ENCODE measurements at places on chromosomes 5 and 9.

GRCh38 chr5:73673161-73673591, 47.2 kb downstream of the ARHGEF28 start:
- no peak for DNase-seq

- no peak for DNase-seq
These were observed 151.1 kb upstream of the HAPLN1 start for GRCh38 chr5:83871533-83872395.

- DNase-seq, result no peak
These were observed 616.4 kb upstream of the NUDT12 start for GRCh38 chr5:104178829-104179456.

DNA sequence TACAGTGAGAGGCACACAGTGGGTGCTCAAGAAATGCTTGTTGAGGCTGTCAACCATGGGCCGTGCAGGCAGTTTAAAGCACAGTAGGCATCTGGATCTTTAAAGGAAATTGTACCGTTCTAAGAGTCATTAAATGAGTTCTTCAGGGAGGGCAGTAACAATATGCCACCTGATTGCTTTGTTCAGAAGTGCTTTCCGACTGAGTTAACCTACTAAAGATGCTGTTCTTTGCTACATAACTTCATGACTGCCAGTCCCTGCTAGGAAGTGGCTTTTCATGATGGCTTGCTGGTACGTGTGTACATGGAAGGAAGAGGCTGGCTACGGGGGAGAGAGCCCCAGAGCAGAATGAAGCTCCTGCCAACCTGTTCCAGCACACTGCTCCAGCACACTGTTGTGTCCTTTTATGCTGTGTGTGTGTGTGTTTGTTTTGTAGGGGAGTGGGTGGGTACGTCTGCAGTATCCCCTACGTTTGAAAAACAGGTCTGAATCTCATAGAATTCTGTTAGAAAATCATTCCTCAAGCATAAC, 41.9 kb upstream of the PPP2R2B start:
- no peak for DNase-seq

GRCh38 chr9:89993678-89994630, 389.1 kb downstream of the GADD45G start:
- DNase-seq, result no peak

- DNase-seq, result no peak
These were observed 132.1 kb upstream of the RUSC2 start for GRCh38 chr9:35357826-35358225.

GRCh38 chr5:102682101-102682647, 72.9 kb upstream of the PAM start:
- no peak for DNase-seq

DNA sequence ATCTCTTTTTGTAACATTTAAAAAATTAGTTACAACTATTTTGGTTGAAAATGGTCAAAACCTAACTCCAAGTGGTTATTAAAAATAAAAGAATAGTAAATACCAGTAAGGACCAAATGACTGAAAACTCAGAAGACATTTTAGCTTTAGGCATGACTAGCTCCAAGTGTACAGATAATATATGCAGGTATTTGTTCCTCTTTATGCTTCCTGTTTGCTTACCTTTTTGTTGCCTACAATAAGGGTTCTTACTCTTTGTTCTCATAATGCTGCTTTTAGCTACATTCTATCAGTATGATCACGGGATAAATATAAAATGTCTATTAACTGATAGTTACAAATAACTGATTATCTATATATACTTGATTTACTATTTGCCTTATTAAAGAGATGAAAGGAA, 259.6 kb downstream of the CDH12 start:
- no peak for DNase-seq

DNA sequence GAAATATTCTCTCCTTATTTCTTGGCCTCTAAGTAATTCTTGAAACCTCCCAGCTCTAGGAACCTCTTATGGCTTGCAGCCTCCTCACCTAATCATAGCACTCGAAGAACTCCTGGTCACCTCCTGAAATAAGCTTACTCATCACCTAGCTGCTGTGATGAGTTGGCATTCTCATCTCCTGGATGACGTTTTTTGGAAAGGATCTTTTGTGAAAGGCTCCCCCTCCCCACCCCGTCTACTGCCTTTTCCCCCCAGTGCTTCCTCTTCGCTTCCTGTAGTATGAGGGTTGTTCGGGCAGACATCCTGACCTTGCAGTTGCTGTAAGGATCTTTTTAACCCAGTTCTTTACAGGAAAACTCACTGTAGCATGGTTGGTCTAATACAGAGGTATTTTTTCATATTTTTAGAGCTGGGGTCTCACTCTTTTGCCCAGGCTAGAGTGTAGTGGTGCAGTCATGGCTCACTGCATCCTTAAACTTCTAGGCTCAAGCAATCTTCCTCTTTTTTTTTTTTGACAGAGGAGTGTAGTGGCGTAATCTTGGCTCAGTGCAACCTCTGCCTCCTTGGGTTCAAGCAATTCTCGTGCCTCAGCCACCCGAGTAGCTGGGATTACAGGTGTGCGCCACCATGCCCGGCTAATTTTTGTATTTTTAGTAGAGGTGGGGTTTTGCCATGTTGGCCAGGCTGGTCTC, 41.8 kb downstream of the ARHGAP26 start:
- DNase-seq, result no peak

- no peak for DNase-seq
These were observed 75.1 kb downstream of the MAST4 start for GRCh38 chr5:66671305-66671704.

DNA sequence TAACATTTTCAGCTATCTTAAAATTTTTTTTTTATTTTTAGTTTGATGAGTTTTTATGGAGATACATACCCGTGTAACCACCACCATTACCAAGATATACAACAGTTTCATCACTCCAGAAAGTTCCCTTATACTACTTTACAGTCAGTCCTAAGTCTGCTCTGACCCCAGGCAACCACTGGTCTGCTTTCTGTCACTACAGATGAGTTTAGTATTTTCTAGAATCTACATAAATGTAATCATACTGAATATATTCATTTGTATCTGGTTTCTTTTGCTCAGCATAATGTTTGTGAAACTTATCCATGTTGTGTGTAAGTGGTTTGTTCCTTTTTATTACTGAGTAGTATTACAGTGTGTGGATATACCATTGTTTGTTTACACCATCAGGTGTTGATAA, 127.8 kb downstream of the GAS1 start:
- DNase-seq, result no peak

DNA sequence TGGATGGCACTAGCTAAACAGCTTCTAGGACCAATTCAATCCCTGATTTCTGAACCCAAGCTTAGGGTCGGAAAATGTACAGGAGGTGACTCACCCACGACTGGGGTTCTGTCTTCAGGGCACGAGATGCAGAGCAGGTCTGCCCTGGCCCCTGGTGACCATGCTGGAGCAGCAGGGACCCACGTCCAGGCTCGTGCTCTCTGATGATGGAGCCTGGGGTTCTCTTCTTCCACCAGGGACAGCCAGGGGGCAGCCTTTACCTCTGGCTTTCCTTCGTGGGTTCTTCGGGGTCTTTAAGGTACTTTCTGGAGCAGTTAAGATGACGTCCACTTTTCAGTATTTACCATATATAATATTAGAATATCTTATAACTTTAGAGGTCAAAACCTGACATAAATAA, 2.1 kb downstream of the CFAP77 start:
- DNase-seq, result no peak

DNA sequence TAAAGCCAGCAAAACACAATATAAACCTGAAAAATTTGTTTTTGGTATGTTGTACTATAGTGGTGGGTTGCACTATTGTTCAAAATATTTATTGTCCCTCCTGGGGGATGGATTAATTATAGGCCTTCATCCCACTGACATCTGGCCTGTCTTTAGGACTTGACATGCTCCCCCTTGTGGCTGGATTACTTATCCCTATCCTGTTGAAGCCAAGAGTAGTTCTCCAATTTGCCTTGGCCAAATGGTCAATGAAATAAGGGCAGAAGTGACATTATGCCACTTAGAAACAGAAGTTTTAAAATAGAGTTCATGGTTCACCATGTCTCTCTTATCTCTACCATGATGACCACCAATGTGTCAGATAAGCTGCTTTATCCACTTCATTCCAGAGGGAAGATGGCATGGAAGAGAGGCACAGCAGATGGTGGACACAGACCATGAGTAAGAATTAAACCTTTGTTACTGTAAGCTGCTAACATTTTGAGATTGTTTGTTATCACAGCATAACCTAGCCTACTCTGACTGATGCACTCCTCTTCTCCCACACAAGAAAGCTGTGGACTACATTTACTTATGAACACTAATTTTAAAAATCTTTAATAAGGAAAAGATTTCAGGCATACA, 29.2 kb upstream of the ARHGEF28 start:
- no peak for DNase-seq

- DNase-seq, result no peak
These were observed 103.1 kb downstream of the KCNIP1 start for GRCh38 chr5:170606941-170607340.

GRCh38 chr5:73376618-73377170, 71.9 kb downstream of the FOXD1 start:
- DNase-seq, result no peak

- no peak for DNase-seq
These were observed 337.5 kb downstream of the ZSWIM6 start for GRCh38 chr5:61669531-61669930.

GRCh38 chr9:129184596-129185122, 6.6 kb upstream of the IER5L start:
- DNase-seq, result no peak

DNA sequence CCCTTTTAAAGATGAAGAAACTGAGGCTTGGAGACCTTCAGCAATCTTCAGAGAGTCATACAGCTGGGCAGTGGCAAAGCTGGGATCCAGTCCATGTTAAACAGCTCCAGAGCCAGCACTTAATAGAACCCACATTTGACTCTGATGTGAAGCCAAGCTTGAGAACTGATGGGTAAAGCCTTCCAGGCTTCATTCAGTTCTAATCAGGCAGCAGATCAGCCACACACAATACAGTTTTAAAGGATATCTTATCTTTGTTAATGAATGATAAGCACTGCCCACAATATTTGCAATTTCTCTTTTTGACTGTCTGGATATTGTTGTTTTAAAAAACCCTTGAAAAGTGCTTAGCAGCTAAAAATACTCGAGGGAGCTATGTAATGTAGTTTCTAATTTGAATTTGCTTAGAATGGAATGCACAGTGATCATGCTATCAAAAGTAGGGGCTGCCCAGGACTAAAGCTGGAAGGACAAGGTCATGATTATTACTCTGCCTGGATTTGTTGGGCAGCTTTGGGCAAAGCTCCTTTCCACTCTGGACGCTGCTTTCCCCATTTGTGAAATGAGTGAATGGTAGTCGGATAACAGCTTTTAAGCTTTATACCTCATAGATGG, 31.3 kb upstream of the HTR4 start:
- no peak for DNase-seq

DNA sequence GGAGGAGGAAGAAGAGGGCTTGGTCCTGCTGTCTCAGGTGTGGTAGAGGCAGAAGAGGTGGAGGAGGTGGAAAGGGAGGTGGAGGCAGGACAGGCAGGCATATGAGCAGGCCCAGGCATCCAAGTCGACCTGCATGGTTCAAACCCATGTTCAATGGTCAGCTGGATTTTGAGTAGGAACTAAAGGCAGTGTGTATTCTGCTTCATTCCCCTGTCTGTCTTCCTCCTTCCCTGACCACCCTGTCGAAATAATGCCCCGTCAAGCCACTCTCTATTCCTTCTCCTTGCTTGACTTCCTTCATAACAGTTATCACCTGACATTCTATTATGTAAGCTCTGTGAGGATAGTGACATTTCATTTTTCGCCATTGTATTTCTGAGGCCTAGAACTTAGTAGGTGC, 34.8 kb downstream of the ATP6V0E1 start:
- no peak for DNase-seq

DNA sequence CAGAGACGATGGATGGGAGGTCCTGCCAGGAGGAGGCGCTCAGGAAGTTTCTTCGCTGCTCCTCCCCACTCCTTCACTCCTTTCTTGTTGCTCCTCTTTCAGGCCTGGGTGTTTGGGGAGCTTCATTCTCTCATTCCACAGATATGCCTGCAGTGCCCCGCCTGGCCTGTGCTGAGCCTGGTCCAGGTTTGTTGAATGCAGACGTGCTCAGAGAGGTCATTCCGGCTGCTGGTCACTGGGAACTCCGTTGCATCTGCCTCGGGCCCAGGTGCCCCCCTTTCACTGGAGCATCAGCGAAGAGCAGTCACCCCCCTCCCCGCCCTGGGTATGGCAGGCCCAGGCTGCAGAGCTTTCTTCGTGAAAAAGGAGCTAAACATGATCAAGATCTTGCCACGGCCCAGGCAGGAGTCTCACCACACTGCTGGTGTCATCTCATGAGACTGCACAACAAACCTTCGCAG, 15.5 kb downstream of the SURF6 start:
- DNase-seq, result no peak

DNA sequence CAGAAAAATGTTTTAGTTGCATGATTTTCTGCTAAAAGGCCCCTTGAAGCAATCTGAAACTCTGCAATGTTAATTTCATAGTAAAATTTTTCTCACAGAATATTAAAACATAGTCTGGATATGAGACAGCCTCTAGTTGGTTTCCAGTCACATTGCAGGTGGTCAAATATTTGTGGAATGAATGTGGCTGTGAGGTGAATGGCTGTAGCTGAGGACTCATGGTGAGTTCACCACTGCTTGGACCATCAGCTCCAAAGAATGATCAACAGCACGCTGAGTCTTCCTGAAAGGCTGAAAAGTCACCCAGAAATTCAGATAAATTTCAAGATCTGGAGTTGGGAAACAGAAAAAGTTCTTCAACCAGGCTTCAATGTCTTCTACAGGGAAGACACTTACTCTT, 79.8 kb downstream of the MAT2B start:
- DNase-seq, result no peak

DNA sequence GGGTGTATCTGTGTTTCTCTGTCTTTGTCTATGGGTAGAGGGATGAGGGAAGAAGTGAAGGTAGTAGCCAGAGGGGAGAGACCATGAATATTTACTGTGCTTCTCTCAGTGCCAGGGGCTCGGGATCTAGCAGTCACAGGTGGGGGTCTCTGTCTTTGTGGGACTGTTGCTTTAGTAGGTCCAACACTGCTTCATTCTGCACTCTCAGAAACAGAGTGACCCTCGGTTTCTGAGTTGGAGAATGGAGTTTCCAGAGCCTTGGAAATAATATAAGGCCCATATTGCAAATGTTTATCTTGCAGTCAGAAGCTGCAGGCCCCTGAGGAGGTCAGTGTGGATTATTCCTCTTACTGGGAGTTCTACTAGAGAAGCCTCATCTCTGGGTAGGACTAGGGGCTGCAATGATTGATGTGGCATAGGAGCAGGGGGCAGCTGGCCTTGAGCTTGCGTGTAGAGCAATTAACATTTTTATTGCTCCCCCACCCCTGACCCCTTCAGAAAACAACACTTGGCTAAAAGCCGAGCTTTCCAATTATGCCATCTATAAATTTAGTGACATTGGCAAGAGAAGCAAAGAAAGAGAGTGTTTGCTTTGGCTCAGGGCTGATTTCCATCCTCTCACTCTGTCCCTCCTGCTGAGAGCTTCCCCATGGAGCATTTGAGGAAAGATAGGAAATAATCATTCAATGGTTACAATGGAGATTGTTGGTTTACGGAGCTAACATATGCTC, 55.0 kb upstream of the TRPC7 start:
- DNase-seq, result no peak

DNA sequence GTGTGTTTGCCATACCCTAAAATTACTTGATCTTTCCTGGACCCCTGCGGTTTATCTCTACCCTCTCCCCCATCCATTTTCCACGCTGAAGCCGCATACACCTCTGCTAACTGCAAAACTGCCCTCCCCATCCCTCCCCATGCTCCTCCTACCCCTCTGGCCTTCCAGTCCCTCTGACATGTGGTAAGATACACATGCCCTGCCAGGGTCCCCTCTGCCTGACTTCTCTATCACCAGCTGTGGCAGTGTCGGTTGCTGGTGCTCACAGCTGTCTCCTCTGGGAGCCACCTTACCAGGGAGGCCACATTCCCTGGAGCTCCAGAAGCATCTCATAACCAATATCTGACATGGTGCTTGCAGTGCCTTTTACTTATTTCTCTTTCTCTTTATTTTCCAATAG, 58.9 kb upstream of the COL15A1 start:
- no peak for DNase-seq
